Hematopoietic multipotent progenitor cell treated with erythropoietin and hydrocortisone succinate and interleukin-3 and kit ligand, for 4 days (in vitro differentiated cells): ENCODE measurements at places on chromosomes 2 and 18.

GRCh38 chr2:128164311-128164710, 73.3 kb downstream of the UGGT1 start:
- no peak for DNase-seq

DNA sequence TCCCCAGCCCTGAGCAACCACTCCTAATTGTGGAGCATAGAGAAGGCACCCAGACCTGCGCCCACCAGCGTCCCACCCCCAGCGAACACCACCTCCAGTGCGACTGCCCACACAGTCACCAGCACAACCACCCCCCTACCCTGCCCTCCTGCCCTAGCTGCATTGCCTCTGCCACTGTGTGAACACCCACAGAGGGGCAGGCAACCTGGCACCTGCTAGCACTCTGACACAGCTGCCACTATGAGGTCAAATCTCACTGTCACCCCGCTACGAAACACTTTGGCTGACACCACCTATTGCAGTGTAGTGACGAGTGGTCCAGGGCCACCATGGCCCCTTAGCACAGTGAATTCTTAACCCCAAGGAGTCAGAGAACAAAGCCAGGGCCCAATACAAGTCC, 14.1 kb upstream of the EIF2AK3 start:
- DNase-seq: no peak

DNA sequence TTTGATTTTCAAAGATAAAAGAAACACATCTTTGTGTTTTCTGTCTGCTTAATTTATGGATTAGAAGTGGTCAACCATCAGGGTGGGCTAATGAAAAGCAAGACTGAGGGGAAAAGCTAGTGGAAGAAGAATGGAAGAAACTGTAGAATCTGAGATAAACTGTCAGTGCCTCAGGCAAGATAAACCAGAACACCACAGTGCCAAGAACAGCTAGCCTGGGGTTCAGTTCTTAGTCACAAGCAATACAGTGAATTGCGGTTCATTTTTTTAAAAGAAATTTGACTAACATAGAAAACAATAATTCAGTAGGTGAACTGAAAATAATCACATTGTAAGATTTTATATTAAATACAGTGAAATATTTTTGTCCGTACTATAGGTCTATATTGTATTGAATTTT, 22.0 kb upstream of the LNPK start:
- DNase-seq: no peak

- no peak for DNase-seq
These were observed 156.2 kb upstream of the NETO1 start for GRCh38 chr18:73023975-73024374.

GRCh38 chr18:49021433-49022129, 70.8 kb upstream of the SMAD7 start:
- peak; percentile 78 for DNase-seq

DNA sequence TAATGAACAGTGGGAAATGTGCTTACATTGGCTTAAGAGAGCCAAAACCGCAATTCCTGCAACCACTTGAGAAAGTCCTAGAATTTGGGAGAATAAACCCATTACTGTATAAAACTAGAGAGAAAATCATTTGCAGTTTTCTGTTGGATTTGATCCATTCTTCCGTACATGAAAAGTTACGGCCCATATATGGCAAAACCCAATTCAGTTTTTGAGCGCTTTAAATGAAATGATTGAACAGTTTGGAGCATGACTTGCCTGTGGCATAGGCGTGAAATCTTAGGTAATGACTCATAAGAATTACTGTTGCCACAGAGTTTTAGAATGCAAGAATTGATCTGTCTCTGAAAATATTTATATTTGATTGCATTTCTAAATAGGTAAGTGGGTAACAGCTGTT, 52.0 kb downstream of the PHLPP1 start:
- DNase-seq: no peak

GRCh38 chr18:51953521-51953920, 386.5 kb upstream of the DCC start:
- no peak for DNase-seq
